Kidney (tissue), 22 donors: ENCODE measurements at places on chromosomes 6 and 20.

GRCh38 chr6:157548635-157549467 lies 167.9 kb downstream of the ZDHHC14 start:
- DNase-seq, result no peak

GRCh38 chr6:56459030-56459805 lies 183.5 kb downstream of the DST start:
- no peak for DNase-seq

GRCh38 chr6:89081129-89081422 lies 525 bp downstream of the PNRC1 start:
- no peak for DNase-seq

GRCh38 chr6:3484946-3485345 lies 28.1 kb upstream of the SLC22A23 start:
- DNase-seq, result no peak

GRCh38 chr6:110042670-110043296 lies 64.7 kb downstream of the GPR6 start:
- no peak for DNase-seq

GRCh38 chr20:49560646-49561045 lies 7.3 kb downstream of the PTGIS start:
- no peak for DNase-seq

DNA sequence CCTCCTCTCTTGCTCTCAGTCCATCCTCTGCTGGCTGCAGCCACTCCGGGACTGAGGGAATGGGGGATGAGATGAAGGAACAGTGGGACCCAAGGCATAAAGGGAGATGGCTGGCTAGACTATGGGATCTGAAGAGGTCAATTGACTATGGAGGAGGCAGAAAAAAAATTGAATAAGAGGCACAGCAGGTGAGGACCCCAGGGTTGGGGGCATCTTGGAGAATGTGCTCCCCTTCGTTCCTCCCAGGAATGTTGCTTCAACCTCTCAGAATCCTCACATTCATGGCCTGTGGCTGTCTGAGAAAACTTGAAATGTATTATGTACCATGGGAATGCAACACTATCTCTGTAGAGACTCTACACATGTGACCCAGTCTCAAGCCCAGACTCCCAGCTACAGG lies 121.0 kb downstream of the SLC22A3 start:
- DNase-seq, result no peak

- no peak for DNase-seq
Measured at GRCh38 chr6:119348748-119349360, 707 bp downstream of the MAN1A1 start.

DNA sequence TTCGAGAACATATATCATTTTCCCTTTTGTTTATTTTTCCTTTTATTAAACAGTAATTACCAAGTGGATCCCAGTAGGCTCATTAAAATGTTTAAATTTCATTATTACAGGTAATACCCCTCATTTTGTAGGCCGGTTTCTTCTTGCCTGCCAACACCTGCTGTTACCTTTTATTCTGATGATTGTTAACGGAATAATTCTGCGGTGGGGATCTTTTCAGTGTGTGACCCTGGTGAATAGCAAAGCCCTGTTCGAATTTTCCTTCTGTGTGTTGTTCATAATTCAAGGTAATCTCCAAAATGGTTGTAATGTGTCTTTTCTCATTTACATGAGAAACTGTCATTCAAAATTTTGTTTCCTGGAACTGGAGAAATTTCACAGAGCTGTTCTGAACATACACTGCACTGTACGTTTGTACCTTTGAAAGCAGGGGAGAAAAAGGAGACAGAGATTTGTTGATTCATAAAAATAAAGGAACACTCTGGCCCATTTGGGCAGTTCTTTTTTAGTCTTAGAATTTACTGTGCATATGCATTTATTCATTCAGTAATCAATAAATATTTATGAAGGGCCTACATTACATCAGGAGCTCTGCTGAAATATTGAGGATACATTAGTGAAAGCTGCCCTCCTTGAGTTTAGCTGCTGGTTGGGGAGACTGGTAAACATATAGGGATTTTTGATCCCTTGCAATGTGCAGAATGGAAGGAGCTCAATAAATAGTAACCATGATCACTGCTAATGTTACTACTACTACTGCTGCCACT lies 502.0 kb downstream of the QKI start:
- DNase-seq, result no peak
